GM23338 (cell line): ENCODE measurements at places on chromosomes 2 and 18.

GRCh38 chr18:31329787-31330438 is 12.0 kb downstream of the DSG1 start:
- peak; percentile 50 for DNase-seq

GRCh38 chr18:35880788-35881455 is 91.6 kb upstream of the RMP24 start:
- DNase-seq, result no peak

DNA sequence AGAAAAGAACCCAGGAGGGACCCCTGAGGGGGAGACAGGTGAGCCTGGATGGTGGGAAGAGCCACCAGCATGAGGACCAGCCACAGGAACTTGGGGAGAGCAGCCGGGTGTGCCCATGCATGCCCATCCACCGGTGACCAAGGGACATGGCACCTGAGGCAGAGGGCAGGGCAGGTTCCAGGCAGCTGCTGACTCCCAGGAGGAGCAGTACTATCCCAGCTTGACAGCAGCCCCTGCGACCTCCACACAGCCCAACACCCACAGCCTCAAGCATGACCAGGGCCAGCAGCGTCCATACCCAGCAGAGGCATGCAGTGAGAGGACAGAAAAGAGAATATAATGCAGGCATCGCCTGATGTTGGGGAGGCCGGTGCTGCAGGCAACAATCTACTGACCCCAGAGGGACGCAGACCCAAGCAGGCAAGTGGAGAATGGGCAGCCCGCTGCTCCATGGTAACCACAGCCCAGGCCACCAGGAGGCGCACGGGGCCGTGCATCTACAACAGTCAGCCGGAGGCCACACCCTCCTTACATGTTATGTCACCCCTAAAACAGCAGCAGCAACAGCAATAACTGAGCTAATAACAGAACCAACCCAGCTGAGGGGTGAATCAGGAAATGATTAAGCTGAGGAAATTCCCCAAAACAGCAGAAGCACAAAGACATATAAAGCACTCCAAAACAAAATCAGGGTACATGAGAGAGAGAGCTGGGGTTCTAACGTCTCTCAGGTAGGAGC is 44.1 kb downstream of the ANKMY1 start:
- DNase-seq, result peak; percentile 91

DNA sequence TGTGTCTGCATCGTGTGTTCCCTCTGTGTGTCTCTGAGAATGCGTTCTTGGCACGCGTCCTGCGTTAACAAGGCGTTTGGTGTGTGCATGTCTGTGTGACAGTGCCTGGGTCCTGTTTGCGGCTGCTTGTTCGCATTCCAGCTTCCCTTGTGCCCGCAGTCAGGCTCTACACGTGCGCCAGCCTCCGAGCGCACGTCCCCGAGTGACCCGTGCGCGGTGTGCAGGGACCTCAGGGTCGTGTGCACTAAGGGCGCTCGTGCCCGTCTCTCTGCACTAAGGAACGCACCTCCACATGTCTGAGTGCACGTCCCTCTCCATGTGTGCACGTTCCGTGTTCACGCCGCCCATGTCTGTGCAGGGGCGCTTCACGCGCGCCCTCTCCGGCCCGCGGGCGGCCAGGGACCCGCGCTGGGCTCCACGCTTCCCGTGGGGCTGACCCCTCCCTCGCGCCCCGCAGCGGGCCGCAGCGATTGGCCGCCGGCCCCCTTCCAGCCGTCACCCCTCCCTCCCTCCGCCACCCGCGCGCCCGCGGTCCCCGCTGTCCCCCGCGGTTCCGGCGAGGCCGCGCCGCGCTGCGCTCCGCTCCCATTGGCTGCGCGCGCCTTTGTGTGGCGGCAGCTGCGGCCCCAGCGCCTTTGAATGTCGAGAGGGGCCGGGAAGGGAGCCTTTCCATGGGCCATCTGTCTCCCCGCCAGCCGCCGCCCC is 229.4 kb downstream of the HAUS1 start:
- peak; percentile 69 for DNase-seq

DNA sequence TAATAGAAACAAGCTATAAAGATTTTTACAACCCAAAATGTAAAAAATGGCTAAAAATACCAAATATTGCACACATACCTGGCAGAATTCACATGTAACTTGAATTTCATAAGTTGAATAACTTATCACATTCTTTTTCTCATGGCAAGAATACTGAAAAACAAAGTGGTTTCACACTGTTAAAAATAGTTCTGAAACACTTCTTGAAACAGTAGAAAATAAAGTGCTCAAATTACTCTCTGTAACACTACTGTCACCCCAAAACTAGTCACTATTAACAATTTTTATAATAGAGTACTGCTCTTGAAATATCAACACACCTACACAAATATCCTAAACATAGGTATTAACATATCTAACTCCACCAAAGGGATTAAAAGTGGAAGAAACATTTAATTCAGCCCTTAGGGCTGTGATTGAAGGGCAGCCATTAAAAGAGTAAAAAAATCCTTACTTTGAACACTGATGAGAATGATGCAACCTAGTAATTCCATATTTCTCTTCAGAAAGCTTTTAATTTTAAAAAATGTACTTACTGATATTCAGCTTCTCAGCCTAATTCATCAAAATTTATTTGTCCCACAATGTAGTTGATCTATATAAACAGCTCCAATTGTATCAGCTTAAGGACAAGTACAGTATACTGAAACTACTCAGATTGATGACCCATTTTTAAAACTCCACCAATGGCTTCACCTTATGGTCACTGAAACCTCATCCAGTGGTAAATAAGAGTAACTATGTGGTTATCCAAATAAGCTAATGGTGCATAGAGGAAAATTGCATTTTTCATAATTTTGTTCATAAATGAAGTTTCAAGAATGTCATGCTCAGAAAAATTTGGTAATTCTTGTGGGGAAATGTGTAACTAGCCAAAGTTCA is 31.4 kb downstream of the ATF2 start:
- no peak for DNase-seq

DNA sequence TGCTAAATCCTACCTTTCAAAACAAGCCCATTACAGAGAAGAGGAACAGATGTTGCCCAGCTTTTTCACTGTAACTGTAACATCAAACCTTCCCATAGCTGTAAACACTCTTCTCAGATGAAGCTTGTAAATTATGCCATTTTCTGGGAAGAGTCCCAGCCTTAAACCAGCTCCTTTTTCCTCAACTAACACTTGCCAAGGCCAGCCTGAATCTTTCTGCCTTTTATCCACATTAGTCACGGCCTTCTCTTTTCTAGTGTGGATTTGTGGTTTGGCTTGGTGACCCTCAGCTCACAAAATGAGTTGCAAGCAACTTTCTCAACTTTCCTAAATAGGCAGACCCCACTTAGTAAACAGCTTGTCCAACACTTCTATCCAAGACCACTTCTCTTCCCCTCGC is 90.2 kb downstream of the CABLES1 start:
- no peak for DNase-seq

GRCh38 chr2:142980246-142981068 is 103.0 kb downstream of the KYNU start:
- peak; percentile 42 for DNase-seq

DNA sequence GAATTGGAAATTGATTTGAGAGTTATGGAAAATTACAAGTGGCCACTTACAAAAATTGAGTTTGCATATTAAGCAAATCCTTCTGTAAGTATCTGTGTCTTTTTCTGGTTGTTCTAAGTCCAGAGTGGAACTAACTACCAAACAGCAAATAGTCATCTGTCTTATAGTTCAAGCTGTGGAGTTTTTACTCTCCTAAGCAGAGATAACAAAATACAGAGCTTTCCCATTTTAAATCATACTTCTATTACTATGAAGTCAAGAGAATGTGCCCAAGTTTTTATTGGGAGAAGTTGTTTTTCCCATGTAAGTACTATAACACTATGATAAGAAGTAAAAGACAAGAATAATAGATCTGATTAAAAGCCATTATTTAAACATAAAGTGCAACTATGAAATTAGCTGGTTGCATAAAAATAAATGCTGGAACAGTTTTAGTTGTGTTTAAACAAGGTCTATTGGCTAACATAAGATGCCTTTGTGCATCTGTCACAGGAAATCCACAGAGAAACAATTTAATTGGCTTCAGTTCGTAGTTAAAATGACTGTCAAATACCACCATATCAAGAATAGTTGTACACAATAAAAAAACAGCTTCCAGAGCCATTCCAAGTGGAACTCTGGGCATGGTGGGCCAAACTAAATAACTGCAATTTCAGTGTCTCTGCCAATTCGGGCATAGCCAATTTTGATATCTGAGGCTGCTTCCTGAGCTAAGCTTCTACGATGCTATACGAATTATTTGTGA is 1467.4 kb upstream of the NXPH2 start:
- no peak for DNase-seq
